CD4-positive, alpha-beta T cell treated with Interleukin-6 at 100 ng/mL for 8 hours (primary cell): ENCODE measurements at places on chromosomes 5 and 9.

DNA sequence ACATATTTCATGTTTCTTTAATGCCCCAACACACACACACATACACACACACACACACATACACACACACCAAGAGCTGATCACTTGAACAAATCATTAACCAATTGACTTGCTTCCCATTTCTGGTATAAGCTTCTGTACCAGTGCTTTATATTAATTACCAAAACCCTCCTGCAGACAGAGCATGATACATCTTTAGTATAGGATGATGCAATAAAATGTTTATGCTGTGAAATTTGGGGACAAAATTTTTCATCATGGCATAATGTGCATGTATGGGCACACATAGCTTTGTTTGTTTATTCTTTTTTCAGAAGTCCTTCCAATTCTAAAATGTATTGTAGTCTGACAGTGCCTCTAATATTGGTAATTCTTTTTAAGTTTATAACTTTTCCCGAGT is 34.5 kb downstream of the SLC1A3 start:
- DNase-seq = no peak

DNA sequence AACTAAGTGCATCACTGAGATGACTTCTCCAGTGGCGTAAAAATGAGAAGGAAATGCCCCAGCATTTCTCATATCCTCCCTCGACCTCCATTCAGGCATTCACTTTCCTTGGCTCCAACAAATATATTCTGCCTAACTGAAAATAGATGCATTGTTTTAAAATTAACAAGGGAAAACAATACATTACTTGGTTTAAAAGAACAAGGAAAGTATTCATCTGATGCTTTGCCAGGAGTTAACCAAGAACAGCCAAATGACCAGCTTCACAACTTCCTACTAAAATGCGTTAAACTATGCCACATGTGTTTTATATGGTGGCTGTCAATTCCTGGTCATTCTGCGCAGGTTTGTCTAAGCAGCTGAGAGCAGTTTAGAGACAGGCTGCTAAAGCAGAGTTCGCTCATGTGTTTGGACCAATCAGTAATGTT is 121.4 kb downstream of the GNAQ start:
- DNase-seq = no peak

GRCh38 chr5:56164376-56164775 is 68.8 kb downstream of the ANKRD55 start:
- no peak for DNase-seq

DNA sequence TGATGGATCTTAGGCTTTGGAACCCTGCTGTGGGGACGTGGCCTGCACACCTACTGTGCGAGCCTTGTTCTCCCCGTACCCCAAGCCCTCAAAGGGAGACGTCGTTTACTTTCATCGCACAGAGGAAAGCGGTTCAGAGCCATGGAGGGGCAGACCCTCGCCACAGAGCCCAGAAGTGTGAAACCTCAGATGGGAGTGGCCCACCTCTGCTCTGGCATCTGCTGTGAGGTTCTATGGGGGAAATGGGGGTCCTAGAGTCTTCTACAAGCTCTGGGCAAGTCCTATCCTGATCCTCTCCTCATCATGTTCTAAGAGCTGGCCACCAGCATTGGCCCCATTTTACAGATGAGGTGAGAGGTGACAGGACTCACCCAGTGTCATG is 3.7 kb upstream of the RNF44 start:
- DNase-seq = no peak

DNA sequence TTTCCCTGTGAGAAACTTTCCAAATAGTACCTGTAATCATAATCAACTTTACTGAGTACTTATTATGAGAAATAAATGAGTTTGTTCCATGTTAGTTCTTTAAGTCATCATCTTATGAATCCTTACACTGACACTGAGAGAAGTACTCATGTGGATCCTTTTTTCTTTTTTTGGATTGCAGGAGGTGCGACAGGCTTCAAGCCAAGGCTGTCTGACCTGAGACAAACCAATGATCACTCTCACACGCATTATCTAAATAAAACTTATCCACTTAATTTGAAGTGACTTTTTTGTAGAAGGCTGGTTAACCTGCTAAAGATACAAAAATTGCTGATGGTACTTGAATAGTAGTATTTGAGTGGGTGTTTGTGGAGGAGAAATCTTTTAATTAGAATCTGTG is 39.5 kb downstream of the JAKMIP2 start:
- no peak for DNase-seq

- DNase-seq = no peak
These were observed 36.9 kb downstream of the TGFBR1 start for GRCh38 chr9:99141849-99142248.

DNA sequence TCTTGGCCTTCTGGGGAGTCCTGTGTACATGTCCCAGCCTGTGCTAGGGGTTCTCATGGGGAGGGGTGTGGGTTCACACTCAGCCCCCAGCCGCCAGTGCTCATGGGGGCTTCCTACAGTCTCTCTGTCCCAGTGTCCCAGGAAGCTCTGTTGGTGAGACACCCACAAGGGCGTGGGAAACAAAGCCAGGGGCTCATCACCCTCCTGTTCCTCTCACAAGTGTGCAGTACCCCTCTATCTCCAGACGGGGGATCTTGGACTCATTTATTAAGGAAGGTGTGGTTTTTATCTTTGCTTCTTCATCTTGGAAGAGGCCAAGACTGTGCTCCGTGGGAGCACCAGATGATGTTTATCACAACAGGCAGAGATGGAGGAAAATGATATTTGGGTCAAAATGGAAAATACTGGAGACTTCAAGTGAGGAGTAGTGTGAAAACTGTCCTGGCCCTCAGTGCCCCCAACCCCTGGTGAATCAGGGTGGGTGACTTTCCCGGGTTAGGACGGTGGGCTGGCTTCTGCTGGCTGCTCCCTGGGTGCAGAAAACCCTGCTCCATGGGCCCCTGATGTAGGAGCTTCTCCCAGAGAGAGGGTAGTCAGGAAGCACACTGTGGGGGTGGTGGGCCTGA is 15.2 kb downstream of the TMEM171 start:
- no peak for DNase-seq

DNA sequence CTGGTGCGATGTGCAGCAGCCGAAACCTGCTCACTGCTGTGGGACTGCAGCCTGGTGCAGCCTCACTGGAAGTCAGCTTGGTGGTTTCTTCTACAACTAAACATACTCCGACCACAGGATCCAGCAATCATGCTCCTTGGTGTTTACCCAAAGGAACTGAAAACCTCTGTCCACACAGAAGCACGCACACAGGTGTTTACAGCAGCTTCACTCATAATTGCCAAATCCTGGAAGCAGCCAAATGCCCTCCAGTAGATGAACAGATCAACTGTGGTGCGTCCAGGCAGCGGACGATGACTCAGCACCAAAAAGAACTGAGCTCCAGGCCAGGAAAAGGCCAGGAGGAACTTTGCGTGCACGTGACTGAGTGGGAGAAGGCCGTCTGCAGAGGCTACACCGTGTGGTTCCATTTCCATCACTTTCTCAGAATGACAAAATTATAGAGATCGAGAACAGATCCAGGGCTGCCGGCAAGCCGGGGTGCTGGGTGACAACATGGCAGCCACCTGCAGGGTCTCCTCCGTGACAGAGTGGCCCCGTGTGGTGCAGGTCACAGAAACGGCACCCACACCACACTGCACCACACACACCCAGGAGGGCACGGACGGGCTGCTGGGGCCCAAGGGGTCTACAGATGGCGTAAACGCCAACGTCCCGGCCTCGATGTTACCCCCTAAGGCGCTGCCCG is 23.1 kb upstream of the NSMF start:
- no peak for DNase-seq

GRCh38 chr9:121249563-121249962 is 18.4 kb upstream of the GSN start:
- no peak for DNase-seq

DNA sequence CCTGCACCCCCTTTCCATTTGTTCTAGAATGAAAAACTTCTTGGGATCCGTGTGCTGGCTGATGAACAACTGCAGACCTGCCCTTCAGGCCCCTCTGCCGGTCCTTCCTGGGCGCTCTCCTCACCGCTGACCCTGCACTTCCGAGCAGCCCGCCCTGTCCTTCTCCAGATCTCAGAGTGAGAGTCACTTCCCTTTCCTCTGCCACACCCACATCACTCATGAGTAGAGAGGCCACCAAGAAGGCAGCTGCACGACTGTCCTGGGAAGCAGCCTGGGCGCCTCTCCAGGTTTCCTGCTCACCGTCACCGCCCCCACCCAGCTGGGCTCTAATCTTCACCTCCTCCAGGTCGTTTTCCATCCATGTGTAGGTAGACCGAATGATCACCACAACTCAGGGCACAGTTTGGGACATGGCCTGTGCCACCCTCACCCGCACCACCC is 35.0 kb upstream of the NSMF start:
- DNase-seq = no peak

DNA sequence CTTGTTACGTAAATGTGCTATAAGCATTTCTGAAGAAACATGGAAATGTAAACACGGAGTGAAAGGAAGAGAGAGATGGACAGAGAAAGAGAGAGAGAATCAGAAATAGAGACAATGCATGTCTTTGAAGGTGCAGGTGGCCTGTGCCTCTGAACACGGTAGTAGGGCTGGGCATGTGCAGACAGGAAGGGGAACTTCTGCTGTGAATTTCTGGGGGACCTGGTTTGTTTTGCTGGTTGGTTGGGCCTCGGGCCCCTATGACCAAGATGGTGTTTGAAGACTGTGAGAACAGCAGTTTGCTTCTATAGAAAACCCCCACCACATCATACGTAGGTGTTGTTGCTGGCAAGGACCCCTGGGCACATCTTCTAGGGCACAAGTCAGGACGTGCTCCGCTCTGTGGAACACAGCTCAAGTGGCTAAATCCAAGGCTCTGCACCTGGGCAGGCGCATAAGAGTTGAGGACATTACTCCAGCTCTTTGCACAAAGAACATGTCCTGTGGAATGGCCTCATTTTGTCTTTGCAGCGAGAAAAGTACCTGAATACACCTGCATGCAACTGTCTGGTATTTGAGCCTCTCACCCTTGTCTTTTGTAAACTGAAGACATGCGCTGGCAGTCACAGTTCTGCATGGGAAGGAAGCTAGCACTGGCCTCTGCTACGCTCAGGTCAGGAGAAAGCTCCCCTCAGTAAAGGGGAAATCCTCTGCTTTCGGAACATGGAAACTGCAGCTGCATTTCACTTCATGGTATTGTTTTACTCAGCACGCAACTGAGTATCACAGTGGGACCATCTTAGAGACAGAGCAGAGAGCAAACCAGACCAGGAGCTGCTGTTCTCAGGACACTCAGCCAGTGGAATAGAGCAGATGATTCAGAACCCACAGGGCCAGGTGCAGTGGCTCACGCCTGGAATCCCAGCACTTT is 2.7 kb downstream of the OR2V2 start:
- no peak for DNase-seq

DNA sequence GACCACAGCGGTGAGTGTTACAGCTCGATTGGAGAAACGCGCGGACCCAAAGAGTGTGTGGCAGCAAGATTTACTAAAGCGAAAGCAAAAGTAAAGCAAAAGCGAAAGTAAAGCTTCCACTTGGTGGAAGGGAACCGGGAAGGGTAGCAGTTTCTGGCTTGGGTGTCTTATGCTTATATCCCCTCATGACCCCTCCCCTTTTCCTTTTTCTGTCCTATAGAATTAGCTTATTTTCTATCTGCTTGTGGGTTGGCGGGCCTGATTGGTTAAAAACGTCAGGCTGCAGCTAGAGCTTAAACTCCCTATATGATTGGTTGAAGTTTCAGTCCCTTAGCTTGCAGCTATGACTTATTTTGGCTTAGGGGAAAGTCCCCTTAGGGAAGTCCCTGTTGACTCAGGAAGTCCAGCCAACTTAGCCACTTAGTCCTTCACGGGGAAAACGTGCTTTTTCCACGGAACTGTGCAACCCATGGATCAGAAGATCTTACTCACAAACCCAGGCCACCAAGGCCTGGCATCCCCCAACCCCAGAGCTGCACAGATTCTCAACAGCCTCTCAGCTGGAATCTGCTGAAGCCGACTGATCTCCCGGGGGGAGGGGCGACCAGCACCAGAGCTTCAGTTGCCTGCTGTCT is 114.2 kb upstream of the ADAMTS16 start:
- no peak for DNase-seq

GRCh38 chr9:135252980-135253304 is 165.5 kb downstream of the OLFM1 start:
- DNase-seq = no peak

DNA sequence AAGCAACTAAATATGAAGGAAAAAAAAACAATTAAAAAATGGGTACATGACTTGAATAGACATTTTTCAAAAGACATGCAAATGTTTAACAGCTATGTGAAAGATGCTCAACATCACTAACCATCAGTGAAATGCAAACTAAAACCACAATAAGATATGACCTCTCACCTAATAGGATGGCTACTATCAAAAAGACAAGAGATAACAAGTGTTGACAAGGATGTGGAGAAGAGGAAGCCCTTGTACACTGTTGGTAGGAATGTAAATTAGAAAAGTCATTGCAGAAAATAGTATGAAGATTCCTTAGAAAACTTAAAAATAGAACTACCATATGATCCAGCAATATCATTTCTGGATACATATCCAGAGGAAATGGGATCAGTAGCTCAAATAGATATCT is 324.7 kb upstream of the TLE4 start:
- no peak for DNase-seq

GRCh38 chr5:123398058-123398733 is 25.0 kb downstream of the CEP120 start:
- no peak for DNase-seq

GRCh38 chr5:120345947-120346346 is 118.2 kb upstream of the PRR16 start:
- no peak for DNase-seq

DNA sequence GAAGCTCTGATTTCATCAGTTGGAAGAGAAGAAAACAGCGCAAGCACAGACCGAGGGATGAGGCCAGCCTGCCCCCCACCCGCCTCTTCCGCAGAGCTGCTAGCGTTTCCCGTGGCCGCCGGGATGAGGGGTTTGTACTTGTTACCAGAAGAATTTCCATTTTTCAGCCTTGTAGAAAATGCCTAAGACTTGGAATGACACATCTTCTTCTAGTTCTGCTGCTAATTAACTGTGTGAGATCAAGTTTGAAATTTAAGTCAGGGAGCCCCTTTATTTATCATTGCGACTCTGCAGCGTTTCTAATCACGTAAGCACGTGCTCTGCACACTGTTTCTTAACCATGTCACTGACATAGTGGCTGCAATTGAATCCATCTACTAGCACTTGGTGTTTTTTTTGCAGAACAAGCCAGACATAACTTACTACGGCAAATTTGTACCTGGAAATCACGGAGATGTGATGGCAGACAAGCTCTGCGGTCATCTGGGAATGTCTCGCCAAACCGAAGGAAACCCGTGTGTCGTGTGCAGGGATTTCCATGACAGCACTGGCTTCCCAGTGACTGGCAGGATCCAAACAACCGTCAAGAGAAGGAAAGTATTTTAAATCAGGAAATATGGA is 41.8 kb upstream of the ROR2 start:
- no peak for DNase-seq

DNA sequence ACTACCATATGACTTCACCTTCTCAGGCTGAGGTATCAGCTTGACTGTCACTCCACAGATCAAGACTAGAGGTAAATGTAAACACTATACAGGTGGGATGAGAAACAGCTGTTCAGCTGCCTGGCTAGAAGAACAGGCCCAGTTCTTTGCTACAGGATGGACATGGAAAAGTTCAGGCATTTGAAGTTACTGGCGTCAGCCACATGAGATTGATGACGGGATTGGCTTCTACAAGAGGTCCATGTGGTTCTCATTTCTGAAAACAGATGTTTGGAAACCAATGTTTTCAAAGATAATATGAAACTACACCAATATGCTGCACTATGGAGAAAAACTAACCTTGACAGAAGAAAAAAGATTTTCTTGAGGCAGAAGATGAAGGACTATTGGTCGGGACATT is 324.1 kb downstream of the CDH10 start:
- DNase-seq = no peak
